ENCODE measurements at places on chromosomes 13 and 19.

DNA sequence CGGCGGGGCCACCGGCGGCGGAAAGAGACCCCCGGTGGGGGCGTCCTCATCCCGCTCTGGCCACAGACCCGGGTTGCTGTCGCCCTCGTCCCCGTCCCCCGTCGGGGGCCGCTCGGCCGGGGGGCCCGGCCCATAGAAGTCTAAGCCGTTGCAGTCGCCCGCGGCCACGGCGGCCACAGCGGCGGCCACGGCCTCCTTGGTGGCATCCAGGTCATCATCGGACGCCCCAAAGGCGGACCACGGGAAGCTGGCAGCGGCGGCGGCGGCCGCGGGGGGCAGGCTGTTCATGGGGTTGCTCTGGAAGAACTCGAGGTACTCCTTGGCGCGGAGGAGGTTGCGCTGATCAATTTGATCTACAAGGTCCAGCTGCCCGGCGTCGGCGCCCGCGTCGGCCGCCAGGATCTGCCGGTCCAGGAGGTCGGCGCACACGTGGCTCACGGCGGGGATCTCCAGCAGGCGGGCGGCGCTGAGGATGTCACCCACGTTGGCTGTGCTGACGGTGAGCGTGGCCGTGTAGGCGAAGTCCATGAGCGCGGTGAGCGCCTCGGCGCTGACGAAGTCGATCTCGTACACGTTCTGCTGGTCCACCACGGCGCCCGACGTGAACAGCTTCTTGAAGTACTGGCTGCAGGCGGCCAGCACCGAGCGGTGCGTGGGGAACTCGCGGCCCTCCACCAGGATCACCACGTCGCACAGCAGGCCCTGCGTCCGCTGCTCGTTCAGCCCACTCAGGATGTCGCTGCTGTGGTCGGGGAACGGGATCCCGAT is 12.1 kb downstream of the ZBTB7A start:
- no peak for DNase-seq

DNA sequence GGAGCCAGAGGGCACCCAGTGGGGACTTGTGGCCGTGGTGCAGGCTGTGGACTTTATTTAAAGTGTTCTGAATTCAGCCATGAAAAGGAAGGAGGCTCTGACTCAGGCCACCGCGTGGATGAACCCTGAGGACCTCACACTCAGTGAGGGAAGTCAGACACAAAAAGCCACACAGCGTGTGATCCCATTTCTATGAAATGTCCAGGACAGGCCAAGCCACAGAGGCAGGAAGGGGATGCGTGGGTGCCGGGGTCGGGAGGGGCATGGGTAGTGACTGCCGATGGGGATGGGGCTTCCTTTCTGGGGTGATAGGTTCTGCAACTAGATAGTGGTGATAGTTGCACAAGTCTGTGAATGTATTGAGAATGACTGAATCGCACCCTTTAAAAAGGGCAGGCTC is 8.7 kb upstream of the ZBTB7A start:
- DNase-seq: no peak

GRCh38 chr19:46023311-46023779 is 492 bp upstream of the PGLYRP1 start:
- no peak for DNase-seq

DNA sequence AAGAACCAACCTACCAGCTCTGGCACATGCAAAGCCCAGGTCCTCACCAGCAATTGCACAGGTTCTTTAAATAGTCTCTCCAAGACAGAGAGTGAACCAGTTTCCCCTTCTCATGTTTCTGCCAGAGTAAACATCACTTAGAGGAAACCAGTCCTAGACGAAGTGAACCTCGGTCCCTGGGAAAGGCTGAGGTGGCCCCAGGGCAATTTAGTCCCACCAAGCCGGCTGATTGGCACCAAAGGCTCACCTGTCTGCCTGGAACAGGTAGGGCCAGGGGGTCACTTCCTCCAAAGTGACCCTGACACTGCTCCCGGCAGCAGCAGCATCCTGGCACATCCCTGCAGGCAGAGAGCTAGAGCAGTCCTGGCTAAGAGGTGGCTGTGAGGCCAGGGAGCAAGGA is 122.9 kb upstream of the ZNF507 start:
- DNase-seq: no peak

- no peak for DNase-seq
Measured at GRCh38 chr13:59641261-59641660, 522.5 kb downstream of the DIAPH3 start.

- no peak for DNase-seq
Measured at GRCh38 chr13:49022472-49023144, 46.9 kb downstream of the FNDC3A start.

- DNase-seq: no peak
Measured at GRCh38 chr19:941292-942132, 15.7 kb downstream of the ARID3A start.

All from stimulated activated CD8-positive, alpha-beta memory T cell treated with anti-CD3 and anti-CD28 coated beads, Interleukin-2, amount 100 ng/mL, for 1 hour (primary cell).